ENCODE measurements at places on chromosomes 3 and 15.

DNA sequence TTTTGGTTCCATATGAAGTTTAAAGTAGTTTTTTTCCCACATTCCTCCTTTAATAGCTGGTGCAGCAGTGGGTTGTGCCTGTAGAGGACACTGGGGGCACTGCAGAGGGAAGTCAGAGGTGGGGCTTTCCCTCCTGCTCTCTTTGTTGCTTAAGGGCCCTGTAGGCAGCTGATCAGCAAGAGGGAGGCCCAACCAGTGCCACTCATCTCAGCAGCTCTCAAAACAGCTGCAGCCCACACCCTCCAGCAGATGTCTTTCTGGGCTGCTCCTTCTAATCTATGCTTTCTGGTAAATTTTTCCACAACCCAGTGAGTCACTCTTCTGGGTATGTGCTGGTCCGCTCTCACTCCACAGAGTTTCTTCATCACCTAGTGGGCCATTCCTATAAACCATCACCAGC lies 263.8 kb downstream of the FEZF2 start:
- DNase-seq = peak; percentile 97

DNA sequence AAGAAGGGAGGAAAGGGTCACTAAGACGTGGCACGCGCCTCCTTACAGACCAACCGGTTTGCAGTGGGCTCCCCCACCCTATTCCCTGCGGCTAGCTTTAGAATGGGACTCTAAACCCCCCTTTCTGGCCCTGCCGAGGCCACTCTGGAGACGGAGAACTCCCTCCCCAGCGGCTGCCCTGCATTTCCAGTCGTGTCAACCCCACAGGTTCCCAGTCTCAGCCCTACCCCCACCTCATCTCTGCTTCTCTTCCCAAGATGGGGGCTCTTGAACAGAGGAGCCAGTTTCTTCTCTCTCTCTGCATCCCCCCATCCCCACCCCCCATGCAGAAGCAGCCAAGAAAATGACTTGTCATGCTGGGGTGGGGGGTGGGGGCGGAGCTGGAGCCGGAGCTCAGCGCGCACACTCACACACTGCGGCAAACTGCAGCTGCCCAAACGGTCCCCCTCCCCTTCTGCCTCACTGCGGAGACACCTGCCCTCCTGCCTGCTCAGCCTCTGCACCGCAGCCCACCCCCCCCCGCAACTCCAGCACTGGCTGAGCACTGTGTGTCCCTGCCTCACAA lies 871 bp downstream of the MAP1A start:
- peak; percentile 2 for DNase-seq

GRCh38 chr3:178856804-178857203 lies 214.8 kb downstream of the ZMAT3 start:
- no peak for DNase-seq

DNA sequence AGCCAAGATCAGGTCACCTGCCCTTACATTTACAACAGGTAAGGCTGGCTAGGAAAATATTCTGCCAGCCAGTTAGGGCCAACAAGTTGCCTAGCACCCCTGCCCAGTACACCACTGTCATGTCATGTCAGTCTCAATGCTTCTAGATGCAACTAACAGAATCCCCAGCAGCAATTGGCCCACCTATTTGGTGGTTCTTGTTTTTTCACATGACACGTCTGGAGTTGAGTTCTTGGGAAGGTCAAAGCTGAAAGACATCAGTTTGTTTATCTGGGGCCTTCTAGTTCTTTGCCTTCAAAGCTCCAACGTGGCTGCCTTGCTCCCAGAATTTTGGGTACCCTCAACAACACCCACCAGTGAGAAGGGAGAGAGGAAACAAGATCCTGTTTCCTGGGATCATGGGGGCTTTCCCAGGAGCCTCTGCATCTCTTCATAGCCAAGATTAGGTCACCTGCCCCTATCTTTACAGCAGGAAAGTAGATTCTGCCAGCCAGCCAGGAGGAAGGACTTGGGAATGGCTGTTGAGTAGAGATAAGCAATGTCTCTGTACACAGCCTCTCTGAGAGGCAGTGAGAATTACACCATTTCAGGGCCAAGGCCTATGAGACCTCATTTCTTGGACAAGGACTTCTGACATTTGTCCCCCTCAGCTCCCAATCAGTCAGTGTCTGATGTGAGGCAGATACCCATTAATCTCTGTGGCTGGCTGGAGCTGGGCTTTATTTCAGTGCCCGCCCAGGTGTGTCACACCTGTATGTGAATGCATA lies 8.6 kb downstream of the GPX1 start:
- no peak for DNase-seq

GRCh38 chr3:177441813-177442646 lies 244.7 kb upstream of the TBL1XR1 start:
- DNase-seq = peak; percentile 63

GRCh38 chr3:191353022-191353777 lies 22.9 kb upstream of the UTS2B start:
- no peak for DNase-seq

DNA sequence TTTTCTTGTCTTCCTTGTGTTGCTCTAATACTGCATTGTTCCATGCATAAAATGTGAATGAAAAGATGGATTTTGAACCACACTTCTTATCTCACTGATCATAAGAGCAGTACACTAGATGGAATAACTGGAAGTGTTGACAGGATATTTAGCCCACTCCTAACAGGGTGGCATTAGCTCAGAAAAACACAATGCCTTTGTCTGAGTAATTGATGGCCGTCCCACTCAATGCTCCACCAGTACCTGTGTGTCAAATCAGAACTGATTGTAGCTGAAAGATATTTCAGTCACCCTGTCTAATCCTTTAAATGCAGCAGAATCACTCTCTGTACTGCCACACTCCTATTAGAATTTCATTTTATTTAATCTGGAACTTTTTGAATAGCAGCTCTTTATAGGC lies 526.5 kb downstream of the UNC13C start:
- no peak for DNase-seq

GRCh38 chr3:87246662-87247429 lies 19.7 kb downstream of the CHMP2B start:
- DNase-seq = no peak

DNA sequence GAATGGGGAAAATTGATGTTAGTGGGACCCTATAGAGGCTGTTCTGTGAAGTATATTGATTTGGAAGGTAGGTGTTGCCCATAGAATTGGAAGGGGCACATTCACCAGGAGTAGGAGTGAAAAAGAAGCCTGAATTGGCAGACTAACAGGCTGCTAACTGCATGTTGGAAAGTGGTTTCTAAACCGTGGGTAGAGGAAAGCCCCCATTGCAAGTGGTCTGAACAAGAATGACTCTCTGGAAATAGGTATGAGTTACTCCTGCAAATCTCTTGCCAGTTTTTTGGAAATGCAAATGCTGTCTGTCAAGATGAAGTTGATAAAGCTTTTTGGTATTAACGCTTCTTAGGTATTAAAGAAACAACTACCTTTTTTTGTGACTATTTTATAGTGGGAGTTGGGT lies 3.5 kb downstream of the UBE2E1 start:
- no peak for DNase-seq

GRCh38 chr3:181278468-181279238 lies 289.1 kb upstream of the DNAJC19 start:
- DNase-seq = no peak

- no peak for DNase-seq
Observed at GRCh38 chr15:74857082-74857655, 14.2 kb upstream of the ULK3 start.

DNA sequence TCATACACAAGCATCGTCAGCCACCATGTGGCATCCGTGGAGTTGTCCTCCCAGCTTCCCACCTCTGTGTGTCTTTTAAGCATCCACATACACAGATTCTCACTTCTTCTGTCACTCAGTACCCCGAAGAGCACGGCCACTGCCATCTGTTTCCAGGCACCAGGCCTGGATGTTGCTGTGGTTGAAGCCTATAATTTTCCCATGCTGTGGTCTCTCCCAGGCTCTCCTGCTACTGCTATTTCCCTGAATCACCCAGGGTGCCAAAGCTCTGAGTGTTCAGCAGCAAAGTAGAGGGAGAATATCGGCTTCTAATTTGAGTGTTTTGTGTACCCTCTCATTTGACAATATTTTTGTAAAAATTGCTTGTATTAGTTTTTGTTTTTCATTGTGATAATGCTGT lies 265.7 kb downstream of the DIPK2A start:
- DNase-seq = no peak

GRCh38 chr3:185792955-185793354 lies 31.9 kb downstream of the IGF2BP2 start:
- no peak for DNase-seq

Measured in HCEC 1CT (cell line).